ENCODE measurements at places on chromosomes 3 and 15. TPM values are rescaled to one million over a fixed set of nuclear protein-coding genes. Genes with fewer than 3 reads are reported as not detected.

PLSCR2 gene
- 1.1 TPM for total RNA-seq

CLDN18 gene
- total RNA-seq, result not detected

CEMIP gene
- total RNA-seq, result 0.12 TPM

RAB6B gene
- total RNA-seq, result 0.61 TPM

CACNA1D gene
- 0.41 TPM for total RNA-seq

SCN10A gene
- not detected for total RNA-seq
